ENCODE measurements at places on chromosomes 1 and 21. TPM values are rescaled to one million over a fixed set of nuclear protein-coding genes. Genes with fewer than 3 reads are reported as not detected.
A peak's percentile ranks its signal among the peaks of the same experiment; 100 is the strongest.

- DNase-seq: no peak
- no peak overlapping the region for H3K4me3 ChIP-seq
- no peaks in the 10 kb centered on the region for H3K27me3 ChIP-seq
- H3K36me3 ChIP-seq: no peaks in the 10 kb centered on the region
- H3K27ac ChIP-seq: no peak overlapping the region
Measured at GRCh38 chr1:179794669-179795068, 51.6 kb downstream of the FAM163A start.

GRCh38 chr1:181718034-181718433, 234.7 kb downstream of the CACNA1E start:
- peaks cover 4% of the 10 kb centered on the region for H3K4me1 ChIP-seq
- H3K4me3 ChIP-seq: no peak overlapping the region
- H3K36me3 ChIP-seq: no peaks in the 10 kb centered on the region

GRCh38 chr1:113648478-113648877, 110.8 kb downstream of the PHTF1 start:
- no peak overlapping the region for H3K27ac ChIP-seq
- no peak overlapping the region for H3K4me3 ChIP-seq
- no peaks in the 10 kb centered on the region for H3K27me3 ChIP-seq
- DNase-seq: no peak
- H3K4me1 ChIP-seq: no peaks in the 10 kb centered on the region
- H3K36me3 ChIP-seq: no peaks in the 10 kb centered on the region

- peak overlapping the region; percentile 71 for H3K27ac ChIP-seq
- no peaks in the 10 kb centered on the region for H3K36me3 ChIP-seq
- no peak overlapping the region for H3K4me3 ChIP-seq
- H3K27me3 ChIP-seq: no peaks in the 10 kb centered on the region
- no peak for DNase-seq
Measured at GRCh38 chr1:16903458-16903796, 7.6 kb downstream of the RNU1-2 start.

DNA sequence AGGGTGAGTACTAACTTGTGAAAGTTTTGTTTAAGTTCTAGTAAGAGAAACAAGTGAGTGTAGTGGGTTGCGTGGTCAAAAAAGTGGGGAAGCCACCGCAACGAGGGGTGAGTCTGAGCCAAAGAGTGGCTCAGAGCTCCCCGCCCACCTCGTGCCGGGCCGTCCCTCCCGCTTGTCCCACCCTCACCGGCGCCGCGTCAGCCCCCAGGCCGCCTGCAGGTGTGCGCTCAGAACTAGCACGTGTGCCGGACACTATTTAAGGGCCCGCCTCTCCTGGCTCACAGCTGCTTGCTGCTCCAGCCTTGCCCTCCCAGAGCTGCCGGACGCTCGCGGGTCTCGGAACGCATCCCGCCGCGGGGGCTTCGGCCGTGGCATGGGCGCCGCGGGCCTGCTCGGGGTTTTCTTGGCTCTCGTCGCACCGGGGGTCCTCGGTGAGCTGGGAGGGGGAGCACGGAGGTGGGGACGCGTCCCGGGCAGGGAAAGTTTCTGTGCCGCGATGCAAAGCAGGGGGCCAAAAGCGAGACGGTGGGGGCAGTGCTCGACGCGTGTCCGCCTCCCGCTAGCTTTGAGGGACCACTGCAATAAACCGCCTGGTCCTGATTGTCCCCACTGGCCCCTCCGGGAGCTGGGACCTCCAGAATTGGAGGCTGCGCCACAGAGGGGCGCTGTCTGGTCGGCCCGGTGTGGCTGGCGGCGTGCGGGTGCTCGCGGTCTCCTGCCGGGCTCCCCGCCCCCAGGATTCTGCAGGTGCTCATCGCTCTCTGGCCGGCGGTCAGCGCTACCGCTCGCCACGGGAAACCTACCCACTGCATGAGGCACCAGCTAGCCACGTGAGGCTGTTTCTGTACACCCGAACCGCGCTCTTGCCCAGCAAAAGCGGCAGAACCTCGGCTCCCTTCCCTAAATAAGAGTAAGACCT, at the start of gene CR2:
TSS of gene CR2 (plus strand) at position 283 of the 919 bp plus-strand sequence. CDS start at position 374, 91 bp downstream.
- H3K4me1 ChIP-seq: peaks cover 8% of the 10 kb centered on the region
- no peaks in the 10 kb centered on the region for H3K36me3 ChIP-seq
- peak; percentile 81 for DNase-seq
- peak within 1 kb of the TSS; percentile 72 for H3K4me3 ChIP-seq
- peaks cover 22% of the 10 kb centered on the region for H3K27me3 ChIP-seq

DNA sequence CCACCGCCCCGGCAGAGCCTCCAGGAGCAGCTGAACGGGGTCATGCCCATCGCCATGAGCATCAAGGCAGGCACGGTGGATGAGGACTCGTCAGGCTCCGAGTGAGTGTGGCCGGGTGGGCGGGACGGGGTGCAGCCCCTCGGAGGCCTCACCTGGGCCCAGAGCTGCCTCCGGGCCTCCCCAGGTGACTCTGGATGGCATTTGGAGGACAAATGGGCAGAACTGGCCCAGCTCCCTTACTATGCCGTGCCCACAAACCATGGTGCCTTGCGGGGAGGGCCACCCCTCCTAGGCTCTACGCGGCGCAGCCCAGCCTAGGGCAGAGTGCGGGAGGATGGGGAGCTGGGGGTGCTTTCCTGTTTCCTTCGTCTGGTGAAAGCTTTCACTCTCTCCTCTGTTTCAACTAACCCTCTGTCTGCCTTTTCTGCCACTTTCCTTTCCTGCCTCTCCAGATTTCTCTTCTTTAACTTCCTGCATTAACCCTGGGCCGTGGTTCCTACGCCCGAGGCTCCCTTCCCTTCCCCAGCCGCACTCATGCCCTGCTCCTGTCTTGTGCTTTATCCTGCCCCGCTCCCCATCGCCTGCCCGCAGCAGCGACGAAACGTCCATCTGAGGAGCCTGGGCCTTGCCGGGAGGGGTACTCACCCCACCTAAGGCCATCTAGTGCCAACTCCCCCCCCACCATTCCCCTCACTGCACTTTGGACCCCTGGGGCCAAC, 9.2 kb downstream of the PSRC1 start:
- H3K36me3 ChIP-seq: no peaks in the 10 kb centered on the region
- H3K27ac ChIP-seq: no peak overlapping the region
- no peak for DNase-seq
- no peak overlapping the region for H3K4me3 ChIP-seq

GRCh38 chr1:168414914-168415313, 128.9 kb downstream of the XCL2 start:
- no peaks in the 10 kb centered on the region for H3K36me3 ChIP-seq
- no peak for DNase-seq
- H3K27me3 ChIP-seq: no peaks in the 10 kb centered on the region
- H3K27ac ChIP-seq: no peak overlapping the region
- no peak overlapping the region for H3K4me3 ChIP-seq

GRCh38 chr1:229694053-229694693, 68.1 kb downstream of the URB2 start:
- peaks cover 57% of the 10 kb centered on the region for H3K4me1 ChIP-seq
- DNase-seq: no peak
- peaks cover 22% of the 10 kb centered on the region for H3K27me3 ChIP-seq
- H3K27ac ChIP-seq: no peak overlapping the region

- no peak overlapping the region for H3K27ac ChIP-seq
- no peaks in the 10 kb centered on the region for H3K27me3 ChIP-seq
- no peak overlapping the region for H3K4me3 ChIP-seq
- H3K4me1 ChIP-seq: peaks cover 38% of the 10 kb centered on the region
- peaks cover 19% of the 10 kb centered on the region for H3K36me3 ChIP-seq
Measured at GRCh38 chr1:66415866-66416265, 118.1 kb upstream of the SGIP1 start.

DNA sequence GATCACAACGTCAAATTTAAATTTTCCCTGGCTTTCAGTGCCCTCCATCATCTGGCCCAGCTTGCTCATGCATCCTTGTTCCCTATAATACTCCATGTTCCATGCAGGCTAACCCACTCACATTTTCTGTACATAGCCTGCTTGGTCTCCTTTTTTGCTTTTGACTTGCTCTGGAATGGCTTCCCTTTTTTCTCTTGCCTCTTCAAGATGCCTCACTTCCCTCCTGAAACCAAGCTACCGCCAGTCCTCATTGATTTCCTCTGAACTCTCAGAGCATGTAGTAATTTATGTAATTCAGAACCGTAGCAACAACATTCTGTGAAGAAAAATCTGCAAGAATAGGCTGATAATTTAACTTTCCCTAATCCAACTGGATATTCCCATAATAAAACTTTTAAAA, 10.3 kb downstream of the CAP1 start:
- DNase-seq: no peak
- H3K4me1 ChIP-seq: peaks cover 90% of the 10 kb centered on the region
- peak overlapping the region; percentile 95 for H3K27ac ChIP-seq
- H3K36me3 ChIP-seq: peaks cover 18% of the 10 kb centered on the region
- H3K4me3 ChIP-seq: peak overlapping the region; percentile 16
- no peaks in the 10 kb centered on the region for H3K27me3 ChIP-seq

- no peaks in the 10 kb centered on the region for H3K4me1 ChIP-seq
- no peak for DNase-seq
- H3K36me3 ChIP-seq: peaks cover 53% of the 10 kb centered on the region
- H3K27ac ChIP-seq: peak overlapping the region; percentile 63
- H3K27me3 ChIP-seq: no peaks in the 10 kb centered on the region
Measured at GRCh38 chr1:212067787-212068186, 32.2 kb downstream of the DTL start.

- no peaks in the 10 kb centered on the region for H3K36me3 ChIP-seq
- H3K4me1 ChIP-seq: no peaks in the 10 kb centered on the region
- no peak overlapping the region for H3K4me3 ChIP-seq
- no peaks in the 10 kb centered on the region for H3K27me3 ChIP-seq
Measured at GRCh38 chr1:217389895-217390294, 241.0 kb downstream of the GPATCH2 start.

- DNase-seq: no peak
- peaks cover 20% of the 10 kb centered on the region for H3K4me1 ChIP-seq
- H3K36me3 ChIP-seq: no peaks in the 10 kb centered on the region
- no peak overlapping the region for H3K27ac ChIP-seq
- no peak overlapping the region for H3K4me3 ChIP-seq
Measured at GRCh38 chr1:101408212-101409042, 171.6 kb downstream of the S1PR1 start.

GRCh38 chr1:98932184-98932583, 72.5 kb downstream of the PLPPR5 start:
- no peak overlapping the region for H3K4me3 ChIP-seq
- DNase-seq: no peak
- H3K36me3 ChIP-seq: no peaks in the 10 kb centered on the region
- no peaks in the 10 kb centered on the region for H3K27me3 ChIP-seq
- no peak overlapping the region for H3K27ac ChIP-seq

DNA sequence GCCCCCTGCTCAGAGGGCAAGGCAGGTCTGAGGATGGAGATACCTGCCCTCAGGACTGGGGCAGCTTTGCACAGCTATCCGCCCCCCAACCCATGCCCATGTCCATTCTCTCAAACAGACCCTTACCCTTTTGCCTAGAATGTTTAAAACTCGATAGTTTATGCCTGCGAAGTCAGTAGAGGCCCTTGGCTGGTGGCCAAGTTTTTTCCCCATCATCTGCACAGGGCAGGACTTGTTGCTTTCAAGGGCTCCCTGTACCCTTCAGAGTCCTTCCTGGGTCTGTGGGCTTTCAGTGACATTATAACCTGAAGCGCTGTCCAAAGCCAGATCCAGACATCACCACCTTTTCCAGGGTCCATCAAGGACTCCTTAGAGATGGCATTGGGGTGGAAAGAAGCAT, 148.7 kb upstream of the ZNF644 start:
- H3K27me3 ChIP-seq: peaks cover 26% of the 10 kb centered on the region
- H3K27ac ChIP-seq: no peak overlapping the region
- no peaks in the 10 kb centered on the region for H3K36me3 ChIP-seq
- no peak overlapping the region for H3K4me3 ChIP-seq

DNA sequence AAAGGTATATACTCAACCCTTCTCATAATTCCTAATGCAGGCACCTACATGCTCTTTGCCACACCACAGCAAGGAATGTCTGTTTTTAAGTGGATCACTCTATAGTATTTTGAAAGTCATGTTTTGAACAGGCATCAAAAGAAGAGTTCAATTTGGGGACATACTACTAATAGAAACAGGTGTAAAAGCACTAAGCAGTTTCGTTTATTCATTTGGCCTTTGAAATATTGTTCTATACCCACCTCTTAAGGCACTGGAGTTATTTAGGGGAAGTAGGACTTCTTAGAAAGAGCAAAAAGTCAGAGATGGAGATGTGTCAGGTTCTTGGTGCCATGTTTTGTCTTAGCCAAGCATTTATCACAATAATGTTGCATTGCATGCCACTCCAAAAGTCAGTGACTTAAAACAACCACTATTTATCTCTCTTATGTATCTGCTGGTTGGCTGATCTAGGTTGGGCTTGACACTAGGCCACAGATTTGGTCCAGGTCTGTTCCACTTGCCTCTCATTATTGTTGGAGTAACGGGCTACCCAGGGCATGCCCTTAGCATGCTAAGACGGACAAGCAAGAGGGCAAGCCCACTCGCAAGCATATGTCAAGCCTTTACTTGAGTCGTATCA, 107.5 kb downstream of the RGL1 start:
- peaks cover 44% of the 10 kb centered on the region for H3K4me1 ChIP-seq
- no peak overlapping the region for H3K4me3 ChIP-seq
- H3K36me3 ChIP-seq: no peaks in the 10 kb centered on the region
- no peak for DNase-seq

- no peaks in the 10 kb centered on the region for H3K4me1 ChIP-seq
- DNase-seq: no peak
- no peak overlapping the region for H3K27ac ChIP-seq
- no peaks in the 10 kb centered on the region for H3K27me3 ChIP-seq
Measured at GRCh38 chr1:244369256-244370057, 82.3 kb downstream of the ADSS2 start.

- H3K27ac ChIP-seq: peak overlapping the region; percentile 98
- DNase-seq: peak; percentile 54
- H3K27me3 ChIP-seq: no peaks in the 10 kb centered on the region
- H3K4me1 ChIP-seq: peaks cover 45% of the 10 kb centered on the region
Measured at GRCh38 chr1:65067491-65068201, 80.4 kb upstream of the AK4 start.

DNA sequence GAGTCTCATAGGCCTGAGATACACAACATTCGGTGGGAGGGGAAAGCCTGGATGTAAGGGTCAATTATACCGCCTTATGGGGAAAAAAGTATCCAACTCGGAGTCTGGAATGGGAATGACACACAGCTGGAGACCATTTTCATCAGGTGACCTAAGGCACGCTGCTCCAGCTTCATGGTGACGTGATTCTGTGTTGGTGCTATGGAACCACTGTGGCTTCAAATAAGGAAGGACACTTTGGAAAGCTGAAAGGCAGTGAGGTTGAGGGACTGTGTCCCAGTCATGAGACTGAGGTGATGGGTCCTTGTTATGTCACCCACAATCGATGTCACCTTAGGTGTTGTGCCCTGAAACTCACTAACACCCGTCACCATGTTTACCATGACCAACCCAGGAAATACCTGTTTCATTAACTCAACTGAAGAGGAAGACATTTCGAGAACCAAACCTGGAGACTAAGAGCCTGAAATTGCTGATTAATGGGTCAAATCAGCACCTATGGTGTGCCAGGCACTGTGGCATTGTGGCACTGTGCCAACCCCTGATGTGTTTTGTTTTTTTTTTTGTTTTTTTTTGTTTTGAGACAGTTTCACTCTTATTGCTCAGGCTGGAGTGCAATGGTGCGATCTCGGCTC, 54.5 kb downstream of the IRF2BP2 start:
- DNase-seq: no peak
- H3K27me3 ChIP-seq: no peaks in the 10 kb centered on the region
- no peak overlapping the region for H3K4me3 ChIP-seq

Gene RUNX3
- total RNA-seq: 298 TPM

Gene GCSAML
- total RNA-seq: 0.14 TPM

Gene GLMP
- 14.9 TPM for total RNA-seq

Gene BCAR3
- total RNA-seq: 3.2 TPM

Gene OR2L3
- total RNA-seq: 0.07 TPM

Gene NBPF4
- 0.31 TPM for total RNA-seq

Gene CR1L
- not detected for total RNA-seq

Gene CRABP2
- total RNA-seq: 2.5 TPM

Gene SPTA1
- total RNA-seq: not detected

Gene ZNF683
- 0.25 TPM for total RNA-seq

Gene MAPKAPK2
- total RNA-seq: 101 TPM

Gene RFX5
- 95.4 TPM for total RNA-seq

Gene CD34
- 0.09 TPM for total RNA-seq

Gene SLC9C2
- total RNA-seq: not detected

Gene NUF2
- 59.6 TPM for total RNA-seq

Gene CHAF1B
- total RNA-seq: 35.1 TPM

All from activated T-cell treated with anti-CD3 and anti-CD28 coated beads, Interleukin-2, amount 50 U/mL, for 72 hours (primary cell).